ENCODE measurements at places on chromosomes 7 and 10. TPM values are rescaled to one million over a fixed set of nuclear protein-coding genes. Genes with fewer than 3 reads are reported as not detected.

ELOVL3 gene
- total RNA-seq, result 1.1 TPM

STARD3NL gene
- 46.1 TPM for total RNA-seq

SPDYE2B gene
- total RNA-seq, result not detected

- no peak overlapping the region for H3K27ac ChIP-seq
- no peaks in the 10 kb centered on the region for H3K27me3 ChIP-seq
- no peaks in the 10 kb centered on the region for H3K36me3 ChIP-seq
- no peak overlapping the region for H3K4me3 ChIP-seq
- no peak for DNase-seq
Observed at GRCh38 chr7:142338633-142339501, 81.0 kb upstream of the PRSS58 start.

AZGP1 gene
- 23.9 TPM for total RNA-seq

KCTD7 gene
- 38.8 TPM for total RNA-seq

- no peaks in the 10 kb centered on the region for H3K27me3 ChIP-seq
- no peak overlapping the region for H3K4me3 ChIP-seq
- H3K4me1 ChIP-seq, result peaks cover 4% of the 10 kb centered on the region
- DNase-seq, result no peak
Observed at GRCh38 chr10:75475460-75476182, 44.2 kb downstream of the LRMDA start.

GRCh38 chr7:75858410-75858809, 20.4 kb upstream of the RHBDD2 start:
- no peaks in the 10 kb centered on the region for H3K36me3 ChIP-seq
- no peak for DNase-seq
- H3K27ac ChIP-seq, result no peak overlapping the region
- H3K4me3 ChIP-seq, result no peak overlapping the region
- no peaks in the 10 kb centered on the region for H3K4me1 ChIP-seq

DNA sequence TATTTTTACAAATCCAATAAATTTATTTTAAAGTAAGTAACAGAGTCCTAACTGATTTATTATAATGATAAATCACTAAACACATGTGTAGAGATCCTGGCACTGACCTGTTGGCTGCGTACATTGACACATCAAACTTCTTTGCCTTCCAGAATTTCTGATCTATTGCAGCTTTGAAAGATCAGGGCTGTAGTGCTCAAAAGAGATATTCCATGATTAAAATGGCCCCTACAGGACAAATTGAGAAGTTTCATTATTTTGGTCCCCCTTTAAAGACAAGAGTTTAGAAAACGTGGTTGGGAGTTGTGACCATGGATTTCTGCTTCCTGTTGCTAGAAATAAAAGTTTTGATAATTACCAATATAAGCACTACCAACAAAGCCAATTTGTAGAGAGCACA, 87.7 kb upstream of the PDK4 start:
- no peak overlapping the region for H3K4me3 ChIP-seq
- H3K4me1 ChIP-seq, result no peaks in the 10 kb centered on the region
- no peaks in the 10 kb centered on the region for H3K36me3 ChIP-seq
- no peak overlapping the region for H3K27ac ChIP-seq
